ENCODE measurements at places on chromosomes 3 and 15. TPM values are rescaled to one million over a fixed set of nuclear protein-coding genes. Genes with fewer than 3 reads are reported as not detected.

The CD200R1 gene
- total RNA-seq = not detected

The GPR62 gene
- not detected for total RNA-seq

The ARRDC4 gene
- total RNA-seq = 0.11 TPM

The CLEC3B gene
- not detected for total RNA-seq

The CHRD gene
- not detected for total RNA-seq

The MYLK gene
- total RNA-seq = 16.7 TPM

The GATA2 gene
- 4.5 TPM for total RNA-seq

The SCAANT1 gene
- not detected for total RNA-seq

The WDR72 gene
- total RNA-seq = 6.1 TPM

The TMEM42 gene
- total RNA-seq = 12.5 TPM

The RTP1 gene
- not detected for total RNA-seq

The VGLL3 gene
- total RNA-seq = 9.3 TPM

The ZDHHC23 gene
- total RNA-seq = 3.5 TPM

The TOPBP1 gene
- total RNA-seq = 21.5 TPM

The STRIT1 gene
- total RNA-seq = not detected

The FSTL1 gene
- 76.1 TPM for total RNA-seq

The HRG gene
- not detected for total RNA-seq

The TJP1 gene
- total RNA-seq = 70.1 TPM

The ZMYND10 gene
- total RNA-seq = 1.1 TPM

The POTEB3 gene
- not detected for total RNA-seq

The ALDH1A3 gene
- total RNA-seq = 15.1 TPM

The BCL2A1 gene
- 12.6 TPM for total RNA-seq

The PATL2 gene
- total RNA-seq = not detected

The BFSP2 gene
- total RNA-seq = not detected

The SCG3 gene
- total RNA-seq = 0.06 TPM

The ZCWPW2 gene
- total RNA-seq = not detected

The PLSCR2 gene
- total RNA-seq = not detected

The CPNE9 gene
- 0.17 TPM for total RNA-seq

The RASGRP1 gene
- total RNA-seq = 0.28 TPM

The SATB1 gene
- not detected for total RNA-seq

The GNAT1 gene
- not detected for total RNA-seq

The SERPINI2 gene
- total RNA-seq = not detected

The PLEKHO2 gene
- total RNA-seq = 5.9 TPM

The LIPC gene
- 0.09 TPM for total RNA-seq

The FBXO40 gene
- total RNA-seq = not detected
